ENCODE measurements at places on chromosomes 5 and 9.

GRCh38 chr5:77145666-77146065 lies 58.6 kb upstream of the ZBED3 start:
- no peak for DNase-seq

GRCh38 chr5:177099422-177100093 lies 12.8 kb downstream of the FGFR4 start:
- peak; percentile 76 for DNase-seq

DNA sequence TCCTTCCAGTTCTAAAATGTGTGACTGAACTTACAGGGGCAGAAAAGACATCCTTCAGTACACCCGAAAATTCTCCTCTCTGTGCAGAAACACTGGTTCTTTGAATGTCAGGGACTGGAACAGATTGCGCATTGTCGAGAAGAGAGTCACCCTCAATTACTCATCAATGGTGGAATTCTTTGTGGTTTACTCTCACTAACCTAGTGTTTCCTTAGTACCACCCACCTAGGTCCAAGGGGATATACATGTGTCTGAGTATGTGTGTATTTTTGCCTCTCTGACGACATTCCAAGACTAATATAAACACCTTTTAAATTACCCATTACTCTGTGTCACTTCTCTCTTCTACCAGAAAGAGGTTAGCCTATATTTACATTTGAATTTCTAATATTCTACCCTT lies 660.8 kb downstream of the TLE1 start:
- no peak for DNase-seq

DNA sequence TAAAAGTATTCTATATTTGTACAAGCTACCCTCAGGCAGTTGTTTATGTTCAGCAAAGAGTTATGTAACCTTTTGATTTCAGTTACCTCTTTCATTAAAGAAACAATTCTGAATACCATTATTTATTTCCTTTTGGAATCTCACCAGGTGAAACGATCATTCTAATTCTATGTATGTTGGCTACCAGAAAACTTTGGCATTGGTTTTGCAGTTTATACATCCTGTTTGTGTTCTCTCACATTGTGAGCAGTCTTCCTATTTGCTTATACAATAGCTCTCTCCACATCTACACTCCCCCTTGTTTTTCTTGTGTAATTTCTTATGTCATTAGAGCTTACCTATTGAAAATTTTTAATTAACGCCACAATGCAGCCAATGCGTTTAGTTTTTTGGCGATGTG lies 276.0 kb upstream of the MPDZ start:
- DNase-seq = no peak

GRCh38 chr5:135442431-135443160 lies 4.6 kb downstream of the DCANP1 start:
- no peak for DNase-seq

DNA sequence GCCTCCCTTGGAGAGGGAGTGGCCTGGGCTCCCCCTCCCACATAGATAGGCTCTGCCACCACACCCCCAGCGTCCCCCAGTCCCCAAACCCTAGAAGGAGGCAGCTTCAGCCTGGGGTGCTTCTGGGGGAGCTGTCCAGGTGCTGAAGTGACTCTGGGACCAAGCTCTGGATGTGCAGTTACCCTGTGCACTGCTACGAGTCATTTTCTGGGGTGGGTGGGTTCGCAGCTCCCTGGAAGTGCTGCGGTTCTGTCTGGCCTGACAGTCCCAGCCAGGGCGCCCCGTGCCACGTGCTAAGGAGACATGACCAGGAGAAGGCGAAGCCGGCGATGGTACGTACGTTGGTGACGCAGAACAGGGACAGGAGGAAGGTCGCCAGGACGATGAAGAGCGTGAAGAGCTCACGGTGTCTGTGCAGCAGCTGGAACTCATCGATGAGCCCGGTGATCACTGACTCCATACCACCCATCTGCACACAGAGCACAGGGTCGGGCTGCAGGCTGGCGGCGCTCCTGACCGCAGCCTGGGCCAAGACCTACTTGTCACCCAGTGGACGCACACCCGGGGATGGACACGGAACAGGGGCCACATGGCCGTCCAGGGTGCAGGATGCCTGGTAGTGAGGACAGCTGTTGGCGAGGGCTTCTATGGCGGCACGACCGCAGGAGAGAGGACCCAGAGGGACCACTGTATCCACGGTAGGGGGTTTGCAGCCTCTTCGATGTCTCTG lies 35.7 kb downstream of the SLC6A3 start:
- DNase-seq = no peak

GRCh38 chr5:172455087-172455381 lies 709 bp upstream of the SH3PXD2B start:
- no peak for DNase-seq

- DNase-seq = peak; percentile 79
Measured at GRCh38 chr5:95727764-95728191, 3.4 kb upstream of the RHOBTB3 start.

DNA sequence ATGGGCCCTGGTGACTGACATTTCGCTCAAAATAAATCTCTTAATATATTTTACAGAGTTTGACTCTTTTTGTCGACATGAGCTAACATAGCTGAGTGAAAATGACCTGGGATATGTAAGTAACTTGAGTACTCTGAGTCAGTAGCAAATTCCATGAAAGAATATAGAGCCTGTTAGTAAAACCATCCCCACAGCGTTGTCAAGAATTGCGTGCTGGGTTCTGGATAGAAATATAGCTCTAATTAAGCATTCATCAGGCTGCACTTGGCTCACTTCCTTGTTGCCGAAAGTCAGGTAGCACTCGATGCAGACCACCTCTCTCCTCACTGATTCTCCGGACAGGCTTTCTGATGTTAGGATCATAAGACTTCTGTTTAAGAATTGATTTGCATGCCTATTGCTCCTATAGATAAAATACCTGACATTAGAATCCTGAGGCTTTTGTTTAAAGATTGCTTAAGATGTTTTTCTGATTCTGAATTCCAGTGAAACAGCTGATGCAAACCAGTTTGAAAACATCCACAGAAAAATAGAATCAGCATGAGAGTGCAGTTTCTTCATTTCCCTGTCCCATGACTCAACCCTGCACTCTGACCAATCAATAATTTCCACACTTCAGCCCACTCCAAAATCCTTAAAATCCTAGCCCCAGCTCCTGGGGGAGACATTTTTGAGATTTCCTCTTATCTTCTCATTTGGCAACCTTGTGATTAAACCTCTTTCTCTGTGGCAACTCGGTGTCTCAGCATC lies 310.6 kb downstream of the DIRAS2 start:
- no peak for DNase-seq

DNA sequence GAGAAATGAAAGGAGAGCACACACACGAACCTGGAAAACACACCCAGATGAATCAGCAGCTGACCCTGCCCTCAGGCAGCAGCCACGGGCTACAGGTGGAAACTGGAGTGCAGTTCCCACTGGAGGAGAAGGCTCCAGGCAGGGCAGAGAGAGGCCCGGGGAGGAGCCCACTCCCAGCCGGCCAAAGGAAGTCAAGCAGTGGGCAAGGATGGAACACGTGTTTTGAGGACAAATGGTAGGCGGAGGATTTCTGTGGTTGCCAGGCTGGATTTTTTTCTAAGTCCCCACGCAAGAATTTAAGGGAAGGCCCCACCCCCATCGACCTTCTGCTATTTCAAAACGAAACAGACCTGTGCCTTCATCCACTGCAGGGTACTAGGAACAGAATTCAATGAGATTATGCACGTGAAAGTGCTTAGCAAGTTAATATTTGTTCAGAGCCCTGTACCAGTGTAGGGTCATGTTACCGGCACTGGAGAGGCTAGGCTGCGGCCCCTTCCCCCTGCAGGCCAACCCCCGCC lies 6.8 kb downstream of the EPB41L4B start:
- no peak for DNase-seq

GRCh38 chr5:79853028-79853427 lies 138.0 kb downstream of the MTX3 start:
- no peak for DNase-seq

- no peak for DNase-seq
Measured at GRCh38 chr5:126454081-126454480, 30.9 kb downstream of the GRAMD2B start.

DNA sequence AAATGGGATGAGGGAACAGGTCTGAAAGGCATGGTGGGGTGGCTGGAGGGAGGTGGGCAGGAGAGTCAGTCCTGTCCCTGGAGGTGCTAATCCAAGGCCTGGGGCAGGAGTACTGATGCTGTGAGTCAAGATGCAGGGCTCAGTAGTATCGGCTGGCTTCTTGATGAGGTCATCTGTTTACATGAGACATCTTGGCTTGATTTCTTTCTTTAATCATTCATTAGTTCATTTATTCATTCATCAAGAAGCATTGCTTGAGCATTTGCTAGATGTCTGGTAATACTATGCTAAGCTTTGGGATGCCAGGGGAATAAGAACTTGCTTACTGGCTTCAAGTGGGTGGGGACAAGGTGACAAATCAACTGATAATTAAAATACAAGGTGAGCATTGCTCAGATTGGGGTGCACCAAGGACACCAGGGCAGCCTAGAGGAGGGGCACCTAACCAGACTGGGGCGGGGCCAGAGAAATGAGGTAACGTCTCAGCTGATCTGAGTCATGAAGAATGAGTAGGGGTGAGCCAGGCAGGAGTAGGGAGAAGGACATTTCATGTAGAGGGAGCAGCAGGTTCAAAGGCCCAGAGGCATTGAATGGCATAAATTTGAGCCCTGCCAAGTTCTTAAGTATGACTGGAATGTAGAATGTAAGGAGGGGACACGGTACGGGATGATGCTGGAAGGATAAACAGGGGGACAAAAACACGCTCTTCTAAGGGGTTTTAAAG lies 88.8 kb downstream of the EGFLAM start:
- no peak for DNase-seq

GRCh38 chr9:16521868-16522411 lies 348.5 kb downstream of the BNC2 start:
- no peak for DNase-seq

DNA sequence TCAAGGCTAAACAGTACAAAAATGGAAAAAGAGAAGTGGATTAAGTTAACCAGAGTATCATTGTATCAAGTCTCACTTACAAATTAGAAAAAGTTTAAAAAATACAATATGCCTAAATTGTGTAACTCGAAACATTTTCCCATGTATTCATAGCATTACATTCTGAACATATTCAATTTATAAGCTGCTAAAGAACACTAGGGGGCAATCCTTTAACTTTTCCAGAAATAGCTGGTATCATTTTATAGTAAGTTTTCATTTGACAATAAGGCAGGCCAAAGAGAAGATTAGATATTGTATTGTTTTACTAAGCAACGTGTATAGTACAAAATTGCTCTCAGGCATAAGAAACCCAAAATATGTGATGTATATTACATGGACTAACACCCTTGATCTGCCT lies 234.6 kb downstream of the ADGRV1 start:
- DNase-seq = no peak

GRCh38 chr9:98596486-98596885 lies 112.2 kb downstream of the GABBR2 start:
- no peak for DNase-seq

GRCh38 chr9:110809038-110809595 lies 140.5 kb downstream of the MUSK start:
- no peak for DNase-seq

GRCh38 chr9:38417003-38417945 lies 7.0 kb downstream of the IGFBPL1 start:
- DNase-seq = peak; percentile 32

GRCh38 chr9:77981332-77981731 lies 50.3 kb downstream of the GNAQ start:
- peak; percentile 3 for DNase-seq

DNA sequence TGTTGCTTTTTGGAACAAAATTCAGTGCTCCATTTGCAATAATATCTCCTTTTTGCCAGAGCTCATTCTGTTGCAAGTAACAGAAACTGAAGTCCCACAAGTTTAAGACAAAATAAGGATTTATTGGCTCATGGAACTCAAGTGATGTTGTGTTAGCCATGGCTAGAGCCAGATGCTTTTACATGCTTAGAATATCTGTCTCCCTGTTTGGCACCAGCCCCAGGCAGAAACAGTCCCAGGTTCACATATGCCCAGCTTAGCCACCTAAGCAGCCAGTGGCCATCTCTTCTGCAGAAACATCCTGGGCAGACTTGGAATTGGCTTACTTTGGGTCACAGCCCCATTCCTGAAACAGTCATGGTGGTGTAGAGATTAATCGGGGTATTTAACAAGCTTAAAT lies 540.9 kb upstream of the SGCD start:
- DNase-seq = no peak

DNA sequence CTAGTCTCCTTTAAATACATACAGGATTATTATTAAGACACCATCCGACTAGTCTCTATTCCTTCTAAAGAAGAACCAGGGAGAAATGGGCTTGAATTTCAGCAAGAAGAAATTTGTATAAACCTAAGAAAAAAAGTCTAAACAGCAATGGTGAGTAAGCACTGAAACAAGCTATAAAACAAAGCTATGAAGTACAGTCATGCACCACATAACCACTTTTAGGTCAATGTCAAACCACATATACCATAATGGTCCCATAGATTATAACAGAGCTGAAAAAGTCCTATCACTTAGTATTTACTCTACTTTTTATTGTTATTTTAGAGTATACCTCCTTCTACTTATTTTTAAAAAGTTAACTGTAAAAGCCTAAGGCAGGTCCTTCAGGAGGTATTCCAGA lies 102.0 kb upstream of the NFIB start:
- DNase-seq = no peak

DNA sequence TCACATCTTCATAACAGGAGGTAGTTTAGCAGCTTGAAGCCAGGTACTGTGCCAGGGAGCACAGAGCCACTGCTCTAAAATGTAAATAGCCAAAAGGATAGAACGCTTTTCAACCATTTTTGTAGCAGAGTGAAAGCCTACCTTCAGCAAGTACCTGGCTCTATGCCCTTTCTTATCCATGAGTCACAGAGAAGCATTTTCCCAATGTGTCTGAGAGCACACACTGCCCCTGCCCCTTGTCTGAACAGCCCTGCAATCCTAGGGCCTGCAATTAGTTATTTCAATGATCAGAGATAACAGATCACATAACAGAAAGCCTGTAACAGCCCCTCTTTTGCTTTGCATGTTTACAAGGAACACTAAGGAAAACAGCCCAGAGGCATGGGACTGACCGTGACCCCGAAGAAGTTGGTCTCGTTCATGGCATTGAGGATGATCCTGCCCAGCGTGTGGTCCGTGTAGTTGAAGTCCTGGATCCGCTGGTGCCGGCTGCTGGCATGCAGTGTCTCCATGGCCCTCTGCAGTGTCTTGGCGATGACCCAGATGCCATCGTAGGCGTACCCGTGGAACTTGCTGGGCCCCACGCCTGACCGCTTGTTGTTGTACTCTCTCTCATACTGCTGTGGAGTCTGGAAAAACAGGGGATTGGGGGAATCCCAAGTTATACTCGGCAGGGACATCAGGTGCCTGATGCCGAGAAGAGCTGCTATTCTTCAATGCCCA lies 198.3 kb upstream of the TBC1D2 start:
- no peak for DNase-seq

DNA sequence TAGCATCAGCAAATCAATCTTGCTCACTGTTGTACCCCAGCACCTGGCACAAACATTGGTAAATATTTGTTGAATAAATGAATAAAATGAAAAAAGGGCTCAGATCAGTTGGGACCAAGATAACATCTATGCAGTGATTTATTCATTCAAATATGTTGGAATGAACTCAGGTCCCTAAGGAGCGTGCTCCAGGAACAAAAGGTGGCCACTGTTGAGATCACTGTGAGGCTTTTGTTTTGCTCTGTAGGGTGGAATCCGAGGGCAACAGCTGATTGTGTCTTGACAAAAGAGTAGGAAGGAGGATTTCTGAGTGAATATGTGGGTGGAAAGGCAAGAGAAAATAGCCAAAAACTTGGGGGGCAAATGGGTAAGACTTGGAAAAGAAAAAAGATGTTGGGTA lies 89.7 kb downstream of the PPP2R2B start:
- DNase-seq = peak; percentile 68

- DNase-seq = no peak
Measured at GRCh38 chr9:76342201-76342600, 52.0 kb downstream of the RFK start.
